ENCODE measurements at places on chromosomes 1 and 21.

DNA sequence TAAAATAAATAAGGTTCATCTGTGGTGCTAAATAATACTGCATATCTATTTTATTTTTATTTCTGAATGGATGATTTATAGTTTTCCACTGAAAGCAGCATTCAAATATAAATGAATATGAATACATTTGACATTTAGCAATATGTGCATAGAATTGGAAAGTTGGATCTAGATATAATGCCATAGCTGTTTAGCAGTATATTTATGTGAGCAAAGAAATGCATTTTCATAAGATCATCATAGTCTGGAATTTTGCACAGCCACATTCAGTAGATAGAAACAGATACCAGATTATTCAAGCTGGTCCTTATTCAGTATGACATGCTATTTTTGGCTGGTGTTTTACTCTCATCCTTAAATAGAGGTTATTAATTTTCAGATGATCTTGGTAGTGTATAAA lies 46.0 kb downstream of the SNX7 start:
- no peak for DNase-seq

DNA sequence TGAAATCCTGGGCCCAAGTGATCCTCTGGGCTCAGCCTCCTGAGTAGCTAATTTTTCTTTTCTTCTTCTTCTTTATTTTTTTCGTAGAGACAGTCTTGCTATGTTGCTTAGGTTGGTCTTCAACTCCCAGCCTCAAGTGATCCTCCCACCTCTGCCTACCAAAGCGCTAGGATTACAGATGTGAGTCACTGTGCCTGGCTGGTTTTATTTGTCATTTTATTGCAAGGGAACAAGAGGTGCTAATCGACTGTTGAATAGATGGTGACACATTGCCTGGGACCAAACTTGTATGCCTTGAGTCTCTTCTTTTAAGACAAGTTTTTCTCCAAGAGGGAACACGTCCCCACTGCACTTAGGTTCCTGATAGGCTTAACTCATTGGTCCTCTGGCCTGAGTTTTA lies 20.0 kb upstream of the KLHDC8A start:
- DNase-seq, result no peak

- peak; percentile 42 for DNase-seq
These were observed 82.0 kb downstream of the TGFBR3 start for GRCh38 chr1:91803847-91804545.

GRCh38 chr1:215890438-215890837 lies 323.3 kb downstream of the KCTD3 start:
- DNase-seq, result no peak

DNA sequence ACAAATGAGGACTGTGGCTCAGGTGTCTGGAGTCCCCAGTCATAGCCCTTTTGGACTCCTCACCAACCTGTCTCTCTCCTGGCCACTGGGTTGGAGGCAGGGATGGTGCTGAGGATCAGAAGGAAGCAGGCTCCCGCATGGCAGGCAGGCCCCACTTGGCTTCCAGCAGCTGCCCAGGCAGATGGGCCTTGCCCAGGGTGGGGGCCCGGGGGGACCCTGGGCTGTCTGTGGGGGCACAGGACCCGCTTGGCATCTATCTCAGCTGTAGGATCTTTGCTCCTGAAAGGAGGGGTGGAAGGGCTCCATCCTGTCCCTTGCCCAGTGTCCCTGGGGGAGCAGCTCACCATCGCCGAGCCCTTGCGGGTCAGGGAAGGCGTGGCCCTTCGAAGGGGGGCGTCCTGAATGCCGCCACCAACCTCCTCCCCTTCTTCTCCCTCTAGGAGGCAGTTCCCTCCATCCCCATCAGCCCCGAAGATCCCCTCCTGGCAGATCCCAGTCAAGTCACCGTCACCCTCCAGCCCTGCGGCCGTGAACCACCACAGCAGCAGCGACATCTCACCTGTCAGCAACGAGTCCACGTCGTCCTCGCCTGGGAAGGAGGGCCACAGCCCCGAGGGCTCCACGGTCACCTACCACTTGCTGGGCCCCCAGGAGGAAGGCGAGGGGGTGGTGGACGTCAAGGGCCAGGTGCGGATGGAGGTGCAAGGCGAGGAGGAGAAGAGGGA lies 154.5 kb downstream of the PEX14 start:
- no peak for DNase-seq

- no peak for DNase-seq
These were observed 36.1 kb downstream of the COA6 start for GRCh38 chr1:234409328-234409727.

All from stimulated activated CD4-positive, alpha-beta T cell treated with anti-CD3 and anti-CD28 coated beads, Interleukin-4, amount 100 ng/mL, for 48 hours (primary cell).